T follicular helper cell (primary cell): ENCODE measurements at places on chromosomes 6 and 20.

DNA sequence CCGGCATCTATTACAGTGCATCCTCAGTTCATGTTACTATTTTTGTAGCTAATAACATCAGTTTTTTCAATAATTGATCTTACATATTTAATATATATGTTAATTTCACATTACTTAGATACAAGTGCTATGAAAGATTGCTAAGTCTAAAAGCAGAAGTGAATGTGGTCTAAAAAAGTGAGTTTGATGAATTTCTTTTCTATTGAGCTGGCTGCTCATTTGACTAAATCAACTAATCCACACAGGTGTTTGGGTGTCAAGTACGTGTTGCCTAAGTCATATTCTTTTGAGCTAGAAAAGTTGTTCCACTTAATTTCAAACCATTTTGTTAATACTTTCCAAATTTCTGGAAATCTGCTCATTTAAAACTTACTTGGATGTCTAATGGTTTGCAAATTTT is 46.6 kb upstream of the EZR start:
- no peak for DNase-seq

GRCh38 chr20:56554869-56555268 is 21.8 kb downstream of the FAM209B start:
- no peak for DNase-seq

- no peak for DNase-seq
Observed at GRCh38 chr6:17446713-17447112, 53.3 kb downstream of the CAP2 start.

GRCh38 chr6:44020148-44020547 is 107.1 kb downstream of the MRPL14 start:
- no peak for DNase-seq

- DNase-seq: peak; percentile 3
Observed at GRCh38 chr20:760751-761417, 7.4 kb downstream of the SLC52A3 start.
